ENCODE measurements at places on chromosomes 7 and 10.
A peak's percentile ranks its signal among the peaks of the same experiment; 100 is the strongest.

- peak; percentile 29 for DNase-seq
Observed at GRCh38 chr7:41735206-41735605, 32.3 kb upstream of the INHBA start.

DNA sequence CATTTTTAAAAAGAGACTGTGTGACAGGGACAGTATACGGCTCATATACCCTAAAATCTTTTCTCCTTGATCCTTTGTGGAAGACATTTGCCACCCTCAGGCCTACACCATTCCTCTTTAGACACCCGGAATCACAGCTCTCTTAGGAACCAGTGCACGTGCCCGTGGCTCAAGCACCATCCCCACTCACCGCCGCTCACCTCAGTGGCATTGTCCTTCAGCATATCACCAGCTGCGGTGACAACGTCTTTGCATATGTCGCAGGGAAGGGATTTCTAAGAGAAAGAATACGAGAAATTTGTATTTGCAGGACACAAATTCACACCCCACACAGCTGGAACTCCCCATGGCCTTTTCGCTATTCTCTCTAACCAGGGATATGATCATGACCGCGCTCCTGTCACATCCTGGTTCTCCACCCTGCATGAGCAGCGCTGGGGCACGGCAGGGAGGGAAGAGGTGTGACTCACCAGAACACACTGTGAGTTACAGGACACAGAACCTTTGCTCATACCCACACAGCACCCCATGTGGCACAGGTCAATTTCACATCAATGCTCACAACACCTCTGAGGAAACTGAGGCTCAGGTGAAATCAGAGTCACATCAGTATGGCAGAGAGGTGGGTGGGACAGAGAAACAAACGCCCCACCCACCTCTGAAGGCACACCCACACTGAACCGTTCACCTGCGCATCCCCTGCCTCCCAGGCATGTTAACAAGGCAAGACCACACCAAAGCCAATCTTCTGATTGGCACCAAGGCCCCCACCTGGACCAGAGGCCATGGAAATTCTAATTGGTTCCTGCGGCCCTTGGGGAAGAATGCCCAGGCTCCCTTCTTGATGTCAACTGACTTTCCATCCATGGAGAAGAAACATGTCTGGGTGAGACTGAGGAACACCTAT, 19.2 kb downstream of the PSAP start:
- no peak for DNase-seq

GRCh38 chr7:4800487-4800886, 25.1 kb downstream of the AP5Z1 start:
- no peak for DNase-seq

GRCh38 chr7:140316165-140316661, 82.1 kb downstream of the SLC37A3 start:
- peak; percentile 91 for DNase-seq

DNA sequence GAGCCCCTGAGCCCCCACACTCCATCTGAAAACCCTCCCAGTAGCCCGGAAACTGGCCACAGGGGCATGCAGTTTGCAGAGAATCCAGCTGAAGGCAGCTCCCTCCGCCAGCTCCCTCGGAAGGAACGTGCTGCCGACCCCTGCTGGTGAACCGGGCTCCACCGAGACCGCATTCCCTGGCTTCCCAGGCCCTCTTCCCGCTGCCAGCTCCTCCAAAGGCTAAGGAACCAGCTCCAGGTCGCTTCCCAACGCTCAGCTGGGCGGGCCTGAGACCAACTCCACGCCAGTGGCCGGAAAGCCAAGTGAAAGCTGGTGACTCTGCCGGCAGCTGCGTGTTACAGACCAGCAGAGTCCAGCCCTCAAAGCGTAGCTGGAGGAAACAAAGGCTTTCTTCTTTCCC, 35.8 kb downstream of the GPER1 start:
- DNase-seq, result peak; percentile 64

DNA sequence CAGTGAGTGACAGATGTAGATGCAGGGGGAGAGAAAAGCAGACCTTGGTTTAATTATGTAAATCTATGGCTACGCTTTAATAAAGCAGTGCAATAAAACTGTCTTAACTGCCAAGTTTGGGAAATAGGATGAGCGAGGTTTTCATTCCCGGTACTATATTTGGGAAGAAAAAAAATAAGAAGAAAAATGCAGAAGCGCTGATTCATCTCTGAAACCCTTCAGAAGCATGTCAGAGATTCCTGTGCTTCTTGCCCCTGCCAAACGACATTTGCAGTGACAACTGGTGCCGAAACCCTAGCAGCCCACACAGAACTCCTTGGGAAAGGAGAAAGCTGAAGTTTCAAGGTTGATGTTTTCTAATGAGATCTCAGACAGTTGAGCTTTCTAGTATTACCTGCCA, 380.7 kb downstream of the REEP3 start:
- DNase-seq, result no peak

- DNase-seq, result no peak
Observed at GRCh38 chr7:90972906-90973550, 291.2 kb upstream of the FZD1 start.

DNA sequence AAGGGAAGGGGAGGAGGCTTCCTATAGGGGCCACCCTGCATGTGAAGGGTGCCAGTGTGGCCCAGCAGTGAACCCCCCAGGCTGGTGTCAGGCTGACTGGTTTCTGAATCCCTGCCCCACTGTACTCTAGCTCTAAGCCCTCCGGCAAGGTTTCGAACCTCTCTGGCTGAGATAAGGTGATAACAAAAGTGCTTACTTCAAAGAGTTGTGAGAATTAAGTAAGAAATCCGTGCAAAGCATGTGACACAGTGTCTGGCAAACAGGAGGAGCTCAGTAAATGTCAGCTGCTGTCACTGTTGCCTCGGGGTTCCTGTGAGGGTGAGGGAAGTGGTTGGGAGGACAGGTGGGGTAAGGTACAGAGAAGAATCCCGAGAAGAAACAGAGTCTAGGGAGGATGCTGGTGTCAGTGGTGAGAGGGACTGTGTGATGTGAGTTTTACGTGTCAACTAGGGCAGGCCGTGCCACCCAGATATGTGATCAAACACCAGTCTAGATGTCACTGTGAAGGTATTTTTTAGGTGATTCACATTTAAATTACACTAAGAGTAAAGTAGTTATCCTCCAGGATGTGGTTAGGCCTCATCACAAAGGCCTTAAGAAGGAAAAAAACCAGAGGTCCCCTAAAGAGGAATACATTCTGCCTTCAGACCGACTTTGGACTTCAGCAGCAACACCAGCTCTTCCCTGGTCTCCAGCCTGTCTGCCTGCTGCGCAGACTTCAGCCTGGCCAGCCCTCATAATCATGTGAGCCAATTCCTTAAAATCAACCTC, 64.4 kb downstream of the BPGM start:
- DNase-seq, result no peak

GRCh38 chr10:14074062-14074884, 256.5 kb downstream of the FRMD4A start:
- DNase-seq, result no peak

Data from pons (tissue), 1 donor.